ENCODE measurements at places on chromosomes 13 and 19.

GRCh38 chr19:46371371-46371901 is 24.5 kb downstream of the PPP5C start:
- no peak for DNase-seq

DNA sequence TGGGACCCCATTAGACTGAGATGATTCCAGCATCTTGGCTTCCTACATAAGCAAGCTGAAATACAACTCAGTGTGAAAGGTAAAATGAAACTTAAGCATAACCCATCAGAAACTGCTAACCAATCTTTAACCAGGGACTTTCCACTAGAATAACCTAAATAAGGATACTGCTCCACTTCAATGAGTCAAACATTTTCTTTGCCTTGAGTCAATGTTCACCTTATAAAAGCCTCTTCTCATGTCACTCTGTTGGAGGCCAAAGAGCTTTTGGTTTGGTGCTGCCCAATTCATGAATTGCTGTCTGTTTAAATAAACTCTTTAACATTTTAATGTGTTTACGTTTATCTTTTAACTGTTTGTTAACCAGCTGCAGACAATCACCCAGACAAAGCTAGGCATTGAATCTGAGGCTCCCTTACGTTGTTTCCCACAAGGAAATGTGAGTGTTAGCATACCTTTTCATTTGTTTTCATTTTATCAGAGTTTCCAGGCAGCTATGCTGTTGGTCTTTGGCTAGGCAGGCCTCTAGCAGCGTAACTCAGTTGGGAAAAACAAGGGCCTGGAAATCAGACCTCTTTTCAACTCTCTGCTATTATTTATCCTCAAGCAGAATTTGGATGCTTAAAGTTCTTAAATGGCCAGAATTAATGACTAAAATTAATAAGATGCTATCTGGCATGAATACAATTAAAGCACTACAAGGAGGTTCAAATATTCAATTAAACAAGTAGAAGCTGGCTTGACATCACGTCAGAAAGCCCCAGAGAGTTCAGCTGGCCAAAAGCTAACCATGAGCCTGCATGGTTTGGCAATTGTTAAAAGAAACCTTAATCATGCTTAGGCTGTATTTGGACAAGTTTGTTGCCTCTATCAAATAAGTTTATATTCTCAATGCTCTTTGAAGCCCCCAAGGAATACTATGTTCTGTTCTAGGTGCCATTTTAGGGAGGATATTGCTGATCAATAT is 200.2 kb downstream of the DCLK1 start:
- DNase-seq, result no peak

DNA sequence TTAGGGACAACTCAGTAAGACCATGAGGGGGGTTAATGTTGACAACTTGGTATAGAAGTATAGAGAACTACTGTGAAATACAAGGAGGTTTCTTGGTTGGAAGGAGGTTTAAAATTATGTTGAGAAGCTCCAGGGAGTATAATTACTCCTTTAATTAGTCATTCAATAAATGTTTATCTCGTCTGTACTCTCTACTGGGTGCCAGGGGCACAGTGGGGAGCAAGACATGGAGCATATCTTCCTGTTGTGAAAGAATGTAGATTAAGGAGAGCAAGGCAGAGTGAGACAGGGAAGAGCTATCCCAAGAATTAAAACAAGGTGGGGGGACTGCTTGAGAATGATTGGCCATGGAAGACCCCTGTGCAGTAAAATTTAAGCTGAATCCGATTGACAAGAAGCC is 33.7 kb upstream of the TDRD3 start:
- no peak for DNase-seq

GRCh38 chr19:35727053-35727955 is 9.5 kb downstream of the KMT2B start:
- no peak for DNase-seq

GRCh38 chr13:72666391-72666790 is 61.0 kb downstream of the MZT1 start:
- DNase-seq, result no peak

DNA sequence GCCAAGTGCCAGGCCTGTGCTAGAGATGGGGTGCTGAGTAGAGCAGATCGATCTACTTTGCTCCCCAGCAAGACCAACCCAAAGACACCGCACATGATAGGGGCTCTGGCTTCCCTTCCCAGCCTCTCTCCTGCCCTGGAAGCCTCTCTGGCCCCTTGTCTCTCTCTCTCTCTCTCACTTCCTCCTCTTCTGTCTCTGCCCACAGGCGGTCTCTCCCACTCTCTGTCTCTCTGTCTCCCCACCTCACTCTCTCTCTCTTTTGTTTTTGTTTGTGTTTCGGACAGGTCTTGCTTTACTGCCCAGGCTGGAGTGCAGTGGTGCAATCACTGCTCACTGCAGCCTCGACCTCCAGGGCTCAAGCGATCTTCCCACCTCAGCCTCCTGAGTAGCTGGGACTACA is 1.3 kb downstream of the SELENOV start:
- no peak for DNase-seq

DNA sequence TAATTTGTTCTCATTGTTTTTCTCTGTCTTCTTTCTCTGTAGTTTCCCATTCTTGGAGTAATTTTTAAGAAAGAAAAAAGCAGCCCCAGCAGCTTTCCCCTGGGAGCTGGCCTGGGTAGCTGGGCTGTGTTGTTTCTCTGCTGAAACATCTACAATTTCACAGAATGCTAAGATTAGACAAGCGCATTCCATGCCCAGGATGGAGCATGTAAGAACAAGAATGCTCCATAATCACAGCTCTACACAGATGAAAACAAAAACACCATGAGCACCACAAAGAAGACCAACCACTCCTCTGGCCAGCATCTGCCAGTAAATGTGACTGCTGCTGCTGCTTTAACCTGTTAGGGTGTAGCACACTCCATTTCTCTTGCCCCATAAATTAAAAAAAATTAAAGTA is 239.2 kb upstream of the SLITRK1 start:
- DNase-seq, result no peak

DNA sequence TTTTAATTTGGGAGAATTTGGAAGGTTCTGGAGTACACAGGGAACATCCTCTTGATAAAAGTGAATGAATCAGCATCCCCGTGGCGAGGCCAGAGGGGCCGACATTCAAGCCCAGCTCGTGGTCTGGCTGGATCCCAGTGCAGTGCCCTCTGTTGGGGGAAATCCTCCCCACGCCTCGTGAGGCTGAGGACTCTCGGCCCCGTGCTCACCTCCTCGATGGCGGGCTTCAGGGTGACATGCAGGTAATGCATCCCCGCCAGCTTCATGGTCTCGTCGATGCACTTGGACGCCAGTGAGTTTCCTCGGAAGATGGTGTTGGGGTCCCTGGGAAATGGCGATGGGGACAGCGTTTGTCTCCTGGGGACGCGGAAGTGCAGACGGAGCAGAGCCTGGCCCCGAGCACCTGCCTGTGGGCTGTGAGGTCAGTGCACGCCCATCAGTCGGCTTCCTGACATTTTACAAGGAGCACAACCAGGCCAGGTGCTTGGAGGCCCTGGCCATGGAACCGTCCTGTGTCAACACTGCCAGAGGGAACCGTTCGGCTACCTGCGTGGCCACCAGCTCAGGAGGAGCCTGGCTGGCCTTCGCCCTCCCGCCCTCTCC is 43.3 kb upstream of the C13orf46 start:
- DNase-seq, result no peak

DNA sequence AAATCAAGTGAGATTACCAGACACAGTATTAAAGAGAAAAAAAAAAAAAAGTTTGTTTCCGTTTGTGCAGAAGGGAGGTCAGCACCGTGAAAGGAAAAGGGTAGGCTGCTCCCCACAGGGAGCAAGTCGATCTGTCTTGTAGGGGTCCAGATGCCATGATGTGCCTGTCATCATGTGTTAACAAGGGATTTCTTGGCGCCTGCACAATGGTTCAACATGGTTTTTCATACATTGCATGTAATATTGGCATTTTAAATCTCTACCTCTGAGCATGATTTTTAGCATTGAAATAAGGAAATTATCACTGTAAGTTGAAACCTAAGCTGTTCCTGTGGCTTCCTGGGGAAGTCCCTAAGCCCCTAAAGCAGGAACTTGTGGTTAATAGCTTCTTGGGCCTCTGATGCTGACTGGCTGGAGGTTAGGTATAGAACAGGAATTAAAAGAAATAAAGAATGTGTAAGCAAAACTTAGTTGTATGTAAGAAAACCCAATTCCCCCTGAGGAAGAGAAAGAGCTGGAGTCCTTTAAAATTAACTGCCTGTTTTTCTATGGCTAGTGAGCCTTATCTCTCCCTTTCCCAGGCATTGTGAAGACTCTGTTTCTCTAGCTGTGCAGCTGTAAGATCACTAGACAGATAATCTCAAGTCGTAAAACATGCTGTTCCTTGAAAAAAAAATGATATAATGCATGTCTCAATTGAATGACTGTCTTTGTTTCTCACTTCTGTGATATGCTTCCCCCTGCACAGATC is 7.4 kb upstream of the FCGBP start:
- DNase-seq, result no peak

DNA sequence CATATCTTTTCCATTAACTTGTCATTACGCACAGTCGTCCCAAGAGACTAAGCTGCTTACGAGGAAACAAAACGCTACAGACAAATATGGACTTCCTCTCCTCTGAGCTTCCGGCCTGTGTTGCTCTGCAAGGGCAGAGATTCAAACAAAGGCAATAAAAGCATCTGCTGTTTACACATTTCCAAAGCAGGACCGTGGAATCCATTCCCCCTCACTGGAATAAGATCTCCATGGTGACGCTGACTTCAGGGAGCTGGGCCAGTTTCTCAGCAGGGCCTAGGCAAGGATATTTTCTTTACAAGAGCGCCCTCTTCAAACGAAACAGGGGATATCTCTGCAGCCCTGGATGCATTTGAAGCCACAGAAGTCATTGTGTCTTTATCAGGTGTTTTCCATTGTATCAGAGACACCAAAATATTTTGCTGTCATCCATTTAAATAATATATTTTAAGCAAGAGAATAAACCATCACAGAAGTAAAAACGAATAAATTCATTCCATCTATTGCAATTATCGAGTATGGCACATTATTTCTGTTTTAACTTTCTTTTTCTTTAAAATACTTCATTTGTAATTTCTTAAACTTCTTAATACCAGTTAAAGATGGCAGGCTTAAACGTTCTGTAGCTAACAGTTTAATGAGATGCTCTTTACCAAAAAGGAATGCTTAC is 177.5 kb downstream of the DCLK1 start:
- no peak for DNase-seq

- DNase-seq, result no peak
Observed at GRCh38 chr13:68261105-68261504, 1031.0 kb upstream of the PCDH9 start.

GRCh38 chr19:46600384-46601317 is 479 bp upstream of the CALM3 start:
- peak; percentile 98 for DNase-seq

- DNase-seq, result no peak
Observed at GRCh38 chr19:23033721-23034120, 30.7 kb upstream of the ZNF728 start.

DNA sequence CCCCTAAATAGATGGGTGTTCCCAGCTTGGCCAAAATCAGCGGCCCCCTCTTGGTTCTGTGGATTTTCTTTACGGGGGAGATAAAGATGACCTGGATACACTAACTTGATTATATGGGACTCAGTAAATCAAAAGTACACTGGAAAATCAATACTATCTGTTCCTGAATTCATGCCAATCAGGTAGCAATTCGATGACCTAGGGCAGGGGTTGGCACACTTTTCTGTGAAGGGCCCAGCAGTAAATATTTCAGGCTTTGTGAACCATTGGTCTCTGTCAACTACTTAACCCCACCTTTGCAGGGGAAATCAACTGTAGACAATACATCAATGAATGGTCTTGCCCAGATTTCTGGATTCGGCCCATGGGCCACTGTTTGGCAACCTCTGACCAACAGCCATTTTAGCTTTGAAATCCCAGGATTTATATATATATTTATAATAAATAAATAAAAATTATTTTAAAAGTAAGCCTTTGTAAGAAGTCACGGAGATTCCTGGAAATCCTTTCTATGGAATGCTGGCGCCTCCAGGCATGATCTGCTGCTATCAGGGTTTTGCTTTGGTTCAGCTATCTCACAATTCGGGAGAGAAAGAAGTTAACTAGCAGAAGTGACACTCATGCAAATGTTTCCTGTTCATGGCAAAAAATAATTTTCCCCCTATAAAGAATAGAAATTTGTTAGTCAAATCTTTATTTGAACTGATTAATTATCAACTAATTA is 32.8 kb downstream of the SLC15A1 start:
- no peak for DNase-seq

GRCh38 chr19:58566989-58567388 is 6.1 kb downstream of the MZF1 start:
- DNase-seq, result no peak

- DNase-seq, result no peak
Observed at GRCh38 chr19:32138416-32138815, 207.0 kb upstream of the ZNF507 start.

DNA sequence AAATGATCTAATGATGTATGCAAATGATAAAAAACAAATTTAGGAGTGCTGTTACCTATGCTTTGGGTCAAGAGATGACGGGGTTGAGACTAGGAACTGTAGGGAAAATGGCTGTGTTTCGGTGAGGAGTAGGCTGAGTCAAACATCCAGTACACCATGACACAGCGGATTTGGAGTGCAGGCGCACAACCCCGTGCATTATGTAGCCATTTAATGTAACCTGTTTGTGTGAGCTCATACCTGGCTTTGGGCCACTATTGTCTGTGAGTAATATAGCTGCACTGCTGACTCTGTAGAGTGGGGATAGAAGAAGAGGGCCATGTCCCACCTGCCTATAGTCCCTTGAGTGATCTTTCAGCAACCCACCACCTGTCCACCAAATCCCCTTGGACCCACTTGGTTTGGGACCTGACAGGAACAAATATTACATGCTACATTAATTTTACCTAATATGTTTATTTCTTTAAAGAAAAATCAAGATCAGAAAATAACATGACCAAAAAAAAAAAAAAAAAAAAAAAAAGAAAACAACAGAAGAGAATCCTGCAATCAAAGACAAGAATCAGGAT is 95.5 kb upstream of the KLHL1 start:
- DNase-seq, result no peak

DNA sequence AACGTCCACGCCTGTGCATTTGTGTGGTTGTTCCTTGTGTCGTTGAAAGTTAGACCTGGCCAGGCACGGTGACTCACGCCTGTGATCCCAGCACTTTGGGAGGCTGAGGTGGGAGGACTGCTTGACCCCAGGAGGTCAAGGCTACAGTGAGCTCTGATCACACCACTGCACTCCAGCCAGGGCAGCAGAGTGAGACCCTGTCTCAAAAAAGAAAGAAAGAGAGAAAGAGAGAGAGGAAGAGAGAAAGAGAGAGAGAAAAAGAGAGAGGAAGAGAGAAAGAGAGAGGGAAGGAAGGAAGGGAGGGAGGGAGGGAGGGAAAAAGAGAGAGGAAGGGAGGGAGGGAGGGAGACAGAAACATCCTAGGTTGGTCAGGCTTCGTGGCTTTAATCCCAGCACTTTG is 5.1 kb downstream of the ZNF114 start:
- no peak for DNase-seq
